ENCODE measurements at places on chromosomes 6 and 20.

DNA sequence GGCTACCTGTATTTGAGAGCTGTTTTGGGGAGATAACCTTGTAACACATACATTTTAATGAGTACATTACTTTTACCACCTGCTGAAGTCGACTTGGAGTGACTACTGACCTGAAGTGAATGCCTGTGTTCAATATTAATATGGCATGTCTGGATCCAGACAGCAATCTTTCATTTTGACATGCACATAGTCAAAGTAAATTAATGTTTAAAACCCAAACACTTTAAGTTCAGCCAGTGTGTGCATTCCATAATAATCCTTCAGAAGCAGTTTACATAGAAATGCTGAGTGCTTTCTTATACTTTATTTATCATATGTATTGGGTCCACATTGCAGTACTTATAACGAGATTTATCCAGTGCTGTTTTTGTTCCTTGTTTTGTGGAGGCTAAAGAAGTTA, 38.0 kb downstream of the CDKAL1 start:
- no peak for DNase-seq

- no peak for DNase-seq
Measured at GRCh38 chr6:15479761-15480160, 183.1 kb downstream of the DTNBP1 start.

GRCh38 chr20:29409833-29410805, 1847.3 kb upstream of the DEFB115 start:
- no peak for DNase-seq

- no peak for DNase-seq
Measured at GRCh38 chr6:13500915-13501314, 13.5 kb upstream of the GFOD1 start.

GRCh38 chr6:47490676-47491075, 13.1 kb downstream of the CD2AP start:
- DNase-seq: no peak

GRCh38 chr6:54173089-54173488, 61.8 kb downstream of the MLIP start:
- no peak for DNase-seq

- peak; percentile 5 for DNase-seq
Measured at GRCh38 chr20:33733654-33734576, 2.1 kb downstream of the ZNF341 start.

DNA sequence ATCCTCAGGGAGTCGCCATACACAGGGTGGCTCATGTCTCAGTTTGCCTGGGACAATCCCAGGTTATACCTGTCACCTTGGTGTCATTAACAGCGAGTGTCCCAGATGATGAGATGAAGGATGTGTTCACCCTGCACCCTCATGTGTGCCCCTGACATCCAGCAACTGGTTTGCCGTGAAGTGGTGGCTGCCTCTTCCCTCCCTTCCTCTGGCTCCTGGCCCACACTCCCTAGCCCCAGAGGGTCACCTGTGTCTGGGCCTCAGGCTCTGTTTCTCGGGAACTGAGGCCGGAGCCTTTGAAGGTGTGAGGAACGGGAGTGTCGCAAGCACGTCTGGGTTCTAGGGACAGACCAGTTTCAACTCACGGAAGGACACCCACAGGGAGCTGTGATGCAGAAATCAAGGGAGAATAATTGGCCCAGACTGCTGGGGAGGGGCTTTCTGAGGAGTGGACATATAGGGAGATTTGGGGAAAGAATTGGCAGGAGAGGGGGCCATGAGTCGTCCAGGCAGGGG, 35.8 kb upstream of the PHACTR3 start:
- no peak for DNase-seq

- no peak for DNase-seq
Measured at GRCh38 chr6:167394339-167394738, 69.5 kb downstream of the TTLL2 start.

DNA sequence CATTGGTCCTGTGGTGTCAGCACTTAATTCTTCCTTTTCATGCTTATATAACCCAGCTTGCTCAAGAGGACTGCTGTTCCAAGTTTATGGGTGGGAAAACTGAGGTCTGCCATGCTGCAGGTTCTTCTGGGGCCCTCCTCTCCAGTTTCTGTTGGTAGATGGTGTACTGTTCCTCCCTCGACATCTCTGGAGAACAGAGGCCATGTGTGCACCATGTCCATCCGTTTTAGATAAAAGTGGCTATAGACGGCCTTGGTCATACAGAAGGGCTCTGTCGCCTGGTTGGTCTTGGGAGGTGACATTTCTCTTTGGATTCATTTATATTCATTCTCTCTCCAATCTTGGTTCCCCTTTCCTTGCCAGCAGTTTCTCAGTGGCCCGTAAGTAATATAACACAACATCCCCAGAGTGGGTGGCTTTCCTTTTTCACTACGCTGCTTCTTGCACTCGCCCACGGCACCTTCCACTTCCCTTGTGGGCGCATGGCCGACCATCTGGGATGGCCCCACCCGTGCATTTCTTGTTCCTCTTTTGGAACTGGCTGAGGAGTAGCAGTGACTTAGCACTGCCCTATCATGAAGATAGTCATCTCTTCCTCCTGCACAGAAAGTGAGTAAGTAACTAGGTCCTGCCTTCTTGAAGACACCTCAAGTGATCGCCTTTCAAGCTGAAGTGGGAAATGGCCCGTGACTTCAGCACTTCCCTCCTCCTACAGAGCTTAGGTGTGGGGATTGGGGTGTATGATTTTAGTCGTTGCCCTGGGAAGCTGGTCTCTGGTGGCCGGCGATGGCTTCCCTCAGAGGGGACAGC, 94.2 kb downstream of the RREB1 start:
- peak; percentile 96 for DNase-seq

DNA sequence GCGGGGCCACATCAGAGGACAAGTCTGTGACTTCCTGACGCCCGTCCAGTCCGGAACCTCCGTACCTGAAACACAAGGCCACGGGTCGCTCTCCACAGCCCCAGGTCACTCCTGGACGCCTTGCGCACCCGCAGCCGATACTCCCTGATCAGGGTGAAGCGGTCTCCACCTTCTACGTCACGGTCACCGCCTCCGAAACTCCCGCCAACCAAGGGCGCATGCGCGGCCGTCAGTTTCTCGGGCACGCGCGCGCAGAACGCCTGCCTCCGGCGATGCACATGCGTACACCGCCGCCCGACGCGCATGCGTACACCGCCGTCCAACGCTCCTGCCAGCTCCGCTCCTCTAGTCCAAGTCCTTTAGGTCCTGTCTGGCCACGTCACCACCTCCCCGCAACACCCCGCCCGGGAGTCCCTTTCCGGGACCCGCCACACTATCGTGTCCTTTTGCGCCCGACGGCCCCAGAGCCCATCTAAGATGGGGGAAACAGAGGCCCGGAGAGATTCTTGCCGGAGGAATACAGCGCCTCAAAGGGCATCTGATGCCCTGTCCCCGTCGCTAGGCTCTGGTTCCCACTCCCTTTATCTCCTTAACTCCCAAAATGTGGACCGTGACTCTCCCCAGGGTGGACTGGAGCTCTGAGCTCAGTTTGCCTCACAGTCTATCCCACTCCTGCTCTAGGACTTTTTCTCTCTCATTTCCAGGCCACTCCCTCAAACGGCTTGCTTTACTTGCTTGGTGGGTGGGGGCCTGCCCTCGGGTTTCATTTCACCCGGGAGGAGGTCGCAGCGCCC, at the start of gene DSN1:
Gene DSN1 (minus strand): TSS at position 167 of the 794 bp plus-strand sequence. CDS start 2,305 bp downstream, outside the sequence.
- peak; percentile 97 for DNase-seq

DNA sequence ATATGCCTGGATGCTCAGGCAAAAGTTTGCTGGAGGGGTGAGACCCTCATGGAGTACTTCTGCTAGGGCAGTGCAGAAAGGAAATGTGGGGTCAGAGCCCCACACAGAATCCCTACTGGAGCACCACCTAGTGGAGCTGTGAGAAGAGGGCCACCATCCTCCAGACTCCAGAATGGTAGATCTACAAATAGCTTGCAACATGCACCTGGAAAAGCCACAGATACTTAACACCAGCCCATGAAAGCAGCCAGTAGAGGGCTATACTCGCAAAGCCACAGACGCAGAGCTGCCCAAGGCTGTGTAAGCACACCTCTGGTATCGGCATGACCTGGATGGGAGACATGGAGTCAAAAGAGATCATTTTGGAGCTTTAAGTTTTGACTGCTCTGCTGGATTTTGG, 60.7 kb upstream of the GJE1 start:
- DNase-seq: no peak

DNA sequence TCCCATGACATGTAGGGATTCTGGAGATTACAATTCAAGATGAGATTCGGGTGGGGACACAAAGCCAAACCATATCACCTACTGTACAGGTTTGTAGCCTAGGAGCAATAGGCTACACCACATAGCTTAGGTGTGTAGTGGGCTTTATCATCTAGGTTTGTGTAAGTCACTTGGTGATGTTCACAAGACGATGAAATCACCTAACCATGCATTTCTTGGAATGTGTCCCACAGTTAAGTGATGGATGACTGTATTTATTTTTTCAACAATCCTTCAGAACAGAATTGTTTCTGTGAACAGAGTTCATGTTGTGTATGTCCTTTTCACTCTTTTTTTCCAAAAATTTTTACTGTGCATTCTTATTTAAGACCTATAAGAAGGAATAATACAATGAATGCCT, 76.1 kb downstream of the DTD1 start:
- no peak for DNase-seq

- peak; percentile 42 for DNase-seq
Measured at GRCh38 chr20:23668477-23668951, 20.3 kb downstream of the CST4 start.

- no peak for DNase-seq
Measured at GRCh38 chr6:159390381-159390780, 221.2 kb downstream of the FNDC1 start.

DNA sequence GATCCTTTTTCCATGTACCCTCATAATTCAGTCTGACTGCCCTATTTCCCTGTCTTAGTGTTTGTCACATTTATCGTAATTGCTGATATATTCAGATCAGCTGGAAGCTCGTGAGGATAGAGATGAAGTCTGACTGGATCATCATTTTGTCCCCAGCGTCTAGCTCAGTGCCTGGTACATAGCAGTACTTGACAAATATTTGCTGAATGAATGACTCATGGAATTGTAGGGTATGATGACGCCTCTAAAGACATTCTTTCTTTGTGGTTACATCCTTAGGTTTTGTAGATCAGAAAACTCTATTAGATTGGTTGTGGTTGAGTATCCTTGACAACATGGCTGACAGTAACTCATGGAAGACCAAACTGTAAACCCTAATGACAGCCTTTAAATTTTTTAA, 68.9 kb downstream of the MTHFD1L start:
- no peak for DNase-seq

DNA sequence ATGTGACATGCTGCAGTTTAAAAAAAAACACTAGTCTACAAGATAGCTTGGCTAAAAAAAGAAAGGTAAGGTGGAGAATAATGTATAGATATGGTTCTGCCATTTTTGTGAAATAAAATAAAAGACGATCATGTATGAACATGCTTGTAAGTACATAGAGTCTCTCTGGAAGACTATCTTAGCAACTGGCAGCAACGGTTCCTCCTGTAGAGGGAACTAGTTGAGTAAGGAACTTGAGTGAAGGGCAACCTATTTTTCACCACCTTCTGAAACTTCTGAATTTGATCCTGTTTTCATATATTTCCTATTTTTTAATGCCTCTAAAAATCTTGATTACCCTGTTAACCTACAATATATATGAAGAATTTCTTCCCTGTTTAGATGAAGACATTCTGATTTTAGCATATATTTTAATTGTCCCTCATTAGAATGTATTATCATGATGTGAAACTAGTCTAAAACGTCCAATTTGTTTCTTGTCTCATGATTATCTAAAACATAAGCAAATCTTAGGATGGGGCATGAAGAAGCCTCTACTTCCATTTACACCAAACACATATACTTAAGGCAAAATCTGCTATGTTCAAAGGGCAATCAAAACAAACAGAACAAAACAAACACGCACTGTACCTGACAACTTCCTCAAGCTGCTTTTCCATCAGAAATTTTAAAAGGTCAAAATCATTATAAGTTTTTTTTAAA, 202.5 kb downstream of the ISM1 start:
- DNase-seq: no peak

GRCh38 chr6:53119772-53120409, 28.8 kb downstream of the GCM1 start:
- no peak for DNase-seq

- DNase-seq: no peak
Measured at GRCh38 chr6:13250703-13251102, 77.6 kb downstream of the TBC1D7 start.

DNA sequence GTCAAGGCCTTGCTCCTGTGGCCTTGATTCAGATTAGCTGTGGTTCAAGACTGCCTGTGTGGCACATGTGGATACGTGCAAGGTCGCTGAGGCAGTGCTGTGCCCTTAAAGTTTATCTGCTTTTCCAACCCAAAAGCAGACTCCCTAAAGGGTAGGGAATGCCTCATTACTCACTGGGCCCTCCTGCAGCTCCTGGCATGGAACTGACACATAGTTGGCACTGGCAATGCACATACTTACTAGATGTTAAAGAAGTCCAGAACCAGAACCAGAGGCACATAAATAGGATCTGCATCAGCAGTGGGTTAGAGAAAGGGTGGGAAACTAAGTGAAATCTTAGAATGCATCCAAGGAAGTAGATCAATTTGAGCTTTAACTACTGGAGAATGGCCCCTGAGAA, 90.6 kb upstream of the MLN start:
- DNase-seq: no peak

- DNase-seq: no peak
Measured at GRCh38 chr6:90765491-90765890, 178.6 kb upstream of the MAP3K7 start.

GRCh38 chr6:5866547-5867051, 140.1 kb downstream of the NRN1 start:
- no peak for DNase-seq

DNA sequence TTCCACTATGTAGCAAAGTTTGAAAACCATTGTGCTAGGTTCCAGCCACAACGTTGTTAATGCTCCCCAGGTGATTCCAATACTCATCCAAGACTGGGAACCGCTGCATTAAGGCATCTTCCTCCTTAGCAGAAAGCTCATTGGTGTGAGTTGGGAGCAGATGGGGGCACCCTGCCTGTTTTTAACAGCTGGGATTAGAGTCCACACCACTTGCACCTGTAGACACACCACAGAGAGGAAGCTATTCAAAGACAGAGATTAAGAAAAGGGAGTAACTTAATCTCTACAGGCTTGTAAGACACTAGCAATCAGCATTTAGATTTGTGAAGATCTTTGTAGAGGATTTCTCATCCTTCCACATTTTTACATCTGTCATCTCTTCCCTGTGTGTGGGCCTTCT, 333.9 kb upstream of the SOX4 start:
- DNase-seq: no peak

DNA sequence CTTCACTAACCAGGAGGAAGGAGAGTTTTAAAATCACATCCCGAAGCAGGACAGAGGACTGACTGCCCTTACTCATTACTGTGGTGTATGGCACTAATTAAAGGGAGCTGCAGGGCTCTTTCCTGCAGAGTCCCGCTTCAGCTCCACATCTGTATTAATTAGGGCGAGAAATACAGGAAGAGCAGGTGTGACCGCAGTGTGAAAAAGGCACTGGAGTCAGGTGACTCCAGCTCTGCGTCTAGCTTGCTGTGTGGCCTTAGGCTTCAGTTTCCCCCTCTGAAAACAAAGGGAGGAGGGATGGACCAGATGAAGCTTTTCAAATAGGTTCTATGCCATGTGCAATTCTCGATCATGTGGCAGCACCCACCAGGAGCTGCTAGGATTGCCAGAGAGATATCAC, 34.0 kb downstream of the KIAA1755 start:
- DNase-seq: no peak

All from GDM1 (cell line).